ENCODE measurements at places on chromosomes 12 and 14.

DNA sequence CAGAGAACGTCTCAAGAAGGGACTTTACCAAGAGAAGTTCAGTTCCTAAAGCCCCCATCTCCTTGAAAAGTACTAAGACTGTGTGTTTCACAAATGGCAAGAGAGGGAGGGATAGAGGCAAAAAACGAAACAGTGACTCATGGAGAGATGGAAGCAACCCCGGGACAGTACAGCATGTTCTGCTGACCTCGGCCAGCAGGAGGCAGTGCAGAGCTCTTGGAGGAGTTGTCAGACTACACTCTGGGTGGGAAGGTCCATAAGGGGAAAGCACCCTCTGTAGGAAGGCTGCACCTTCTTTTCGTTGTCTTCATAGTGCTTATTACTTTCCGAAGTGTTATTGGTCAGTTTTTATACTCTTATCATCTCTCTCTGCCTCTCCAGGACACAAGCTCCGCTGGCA, 525.2 kb upstream of the CCDC196 start:
- peak; percentile 54 for DNase-seq

DNA sequence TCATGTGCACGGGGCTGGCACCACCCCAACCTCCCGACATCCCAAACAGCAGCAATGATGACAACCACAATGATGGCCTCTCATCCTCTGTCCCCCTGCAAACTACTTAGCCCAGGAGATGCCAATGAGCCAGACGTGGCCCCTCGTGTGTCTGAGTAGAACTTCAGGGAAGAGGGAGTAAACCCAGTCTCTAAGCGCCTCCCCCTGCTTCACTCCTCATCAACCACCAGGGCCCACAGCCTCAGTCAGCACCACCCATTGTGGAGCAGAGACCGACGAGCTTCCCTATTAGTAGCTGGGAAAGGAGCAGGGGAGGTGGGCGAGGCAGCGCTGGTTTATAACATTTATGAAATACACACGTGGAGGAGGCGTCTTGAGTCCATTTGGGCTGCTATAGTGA, 182.7 kb upstream of the SFSWAP start:
- DNase-seq: no peak

DNA sequence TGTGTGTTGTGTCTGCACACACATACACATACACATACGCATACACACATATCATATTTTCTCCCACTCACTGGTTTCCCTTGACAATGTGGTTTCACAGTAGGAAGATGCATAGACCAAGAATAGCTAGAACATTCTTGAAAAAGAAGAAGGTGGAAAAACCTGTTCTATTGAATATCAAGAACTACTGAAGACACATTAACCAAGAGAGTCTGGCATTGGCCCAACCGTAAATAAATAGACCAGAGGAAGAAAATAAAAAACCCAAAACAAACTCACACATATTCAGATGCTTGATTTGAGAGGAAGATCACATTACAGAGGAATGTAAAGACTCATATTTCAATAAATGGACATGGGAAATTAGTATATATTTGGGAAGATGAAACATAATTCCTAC, 311.3 kb downstream of the FOXG1 start:
- DNase-seq: no peak

GRCh38 chr14:59123531-59123930, 64.9 kb upstream of the DAAM1 start:
- DNase-seq: no peak

GRCh38 chr12:116697305-116697704, 40.6 kb downstream of the SPRING1 start:
- DNase-seq: no peak

- no peak for DNase-seq
Observed at GRCh38 chr12:87796961-87797516, 232.2 kb downstream of the C12orf50 start.

DNA sequence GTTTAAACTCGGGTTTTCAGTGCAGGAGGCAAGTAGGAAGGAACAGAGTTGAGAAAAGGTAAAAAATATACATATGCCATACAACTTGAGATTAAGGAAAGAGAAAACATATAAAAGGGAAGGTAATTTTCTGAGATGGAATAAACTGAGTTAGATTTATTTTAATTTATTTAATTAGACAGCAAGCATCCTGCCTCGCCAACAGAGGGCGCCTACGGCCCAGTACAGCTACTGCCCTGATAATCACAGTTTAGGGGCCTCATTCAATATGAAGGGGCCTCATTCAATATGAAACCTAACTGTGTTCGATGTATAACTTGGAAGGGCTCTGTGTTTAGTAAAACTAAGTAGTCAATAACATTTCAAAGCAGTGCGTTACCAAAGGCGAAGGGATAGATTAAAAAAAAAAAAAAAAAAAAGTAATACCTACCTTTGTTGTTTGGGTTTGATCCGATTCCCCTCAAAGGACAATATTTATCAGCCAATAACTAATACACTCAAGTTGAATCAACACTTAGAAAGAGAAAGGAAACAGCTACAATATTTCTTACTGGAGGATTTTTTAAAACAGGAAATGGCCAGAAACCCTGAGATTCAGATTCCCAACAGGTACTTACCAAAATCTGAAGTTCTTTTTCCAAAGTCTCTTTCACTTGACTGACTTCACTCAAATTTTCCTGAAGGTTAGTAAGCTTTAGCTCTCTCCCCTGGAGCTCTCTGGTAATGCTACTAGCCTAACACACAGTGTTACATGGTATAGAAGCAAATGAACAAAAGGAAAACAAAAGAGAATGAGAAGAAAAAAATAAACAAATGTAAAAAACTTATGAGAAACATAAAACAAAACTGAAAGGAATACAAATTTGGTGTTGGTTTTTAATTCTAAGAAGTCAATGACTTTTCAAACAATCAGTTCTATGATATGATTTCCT, 70.0 kb upstream of the VPS33A start:
- peak; percentile 6 for DNase-seq

DNA sequence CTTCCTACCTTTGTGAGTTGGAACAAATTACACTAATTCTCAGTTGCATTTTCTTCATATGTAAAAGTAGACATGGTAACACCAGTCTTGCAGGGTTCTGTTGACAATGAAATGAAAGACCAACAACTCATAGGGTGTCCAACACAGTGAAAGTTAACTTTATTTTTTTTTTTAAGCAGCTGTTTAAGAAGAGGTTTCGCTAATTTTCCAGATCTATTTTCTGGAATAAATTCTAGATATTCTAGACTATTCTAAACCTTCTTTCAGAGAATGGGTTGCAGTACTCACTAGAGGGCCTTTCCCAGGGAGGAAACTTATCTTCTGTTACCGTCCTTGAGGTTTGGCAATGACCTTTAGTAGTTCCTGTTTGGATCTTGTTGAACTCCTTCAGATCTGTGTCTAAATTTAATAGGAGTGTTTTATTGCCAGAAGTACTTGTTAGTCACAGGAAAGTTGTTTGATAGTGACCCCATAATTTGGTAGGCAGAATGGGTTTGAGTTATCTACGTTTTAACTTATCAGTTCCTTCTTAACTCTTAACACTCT, 2.8 kb upstream of the ART4 start:
- no peak for DNase-seq

GRCh38 chr12:54977155-54977554, 7.4 kb downstream of the TESPA1 start:
- DNase-seq: no peak

DNA sequence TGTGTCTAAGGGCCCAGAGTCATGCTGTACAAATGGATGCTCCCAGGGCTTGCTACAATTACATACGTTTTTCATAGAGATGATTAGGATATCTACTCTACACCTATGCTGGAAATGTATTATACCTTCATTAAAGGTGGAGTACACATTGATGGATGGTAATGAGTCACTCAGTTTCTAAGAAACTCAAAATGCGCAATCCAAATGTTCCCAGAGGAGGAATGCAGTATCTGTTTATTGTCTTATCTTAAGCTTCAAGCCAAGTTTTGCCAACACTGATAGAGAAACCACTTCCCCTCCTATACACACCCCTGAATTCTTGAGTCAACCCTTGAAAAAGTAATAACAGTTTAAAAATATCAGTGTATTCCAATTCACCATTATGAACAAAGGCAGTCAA, 266.6 kb upstream of the FAR2 start:
- no peak for DNase-seq

- no peak for DNase-seq
Observed at GRCh38 chr12:101713059-101713682, 15.7 kb downstream of the CHPT1 start.

DNA sequence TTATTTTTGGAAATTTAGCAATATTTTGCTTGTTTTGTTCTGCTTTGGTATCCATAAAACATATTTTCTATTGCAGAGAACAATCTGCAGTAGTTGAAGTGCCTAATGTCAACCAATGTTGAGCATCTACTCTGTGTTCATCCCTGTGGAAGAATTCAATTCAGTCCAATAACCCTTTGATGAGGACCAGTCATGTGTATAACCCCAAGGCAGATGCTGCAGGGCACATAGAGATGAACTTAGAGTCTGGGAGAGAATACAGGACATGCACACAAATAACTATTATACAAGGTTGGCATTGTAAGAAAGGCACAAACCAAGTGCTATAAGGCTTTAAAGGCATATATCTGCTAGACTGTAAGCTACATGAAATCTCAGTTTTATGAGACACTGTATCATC, 304.7 kb downstream of the LRIG3 start:
- no peak for DNase-seq

GRCh38 chr12:109532721-109533486, 40.4 kb downstream of the MMAB start:
- DNase-seq: no peak

GRCh38 chr14:83850092-83850491, 1679.9 kb upstream of the FLRT2 start:
- no peak for DNase-seq

- DNase-seq: no peak
Observed at GRCh38 chr12:39632670-39633069, 13.1 kb upstream of the ABCD2 start.

GRCh38 chr14:64500088-64500487, 3.5 kb downstream of the ZBTB25 start:
- no peak for DNase-seq

DNA sequence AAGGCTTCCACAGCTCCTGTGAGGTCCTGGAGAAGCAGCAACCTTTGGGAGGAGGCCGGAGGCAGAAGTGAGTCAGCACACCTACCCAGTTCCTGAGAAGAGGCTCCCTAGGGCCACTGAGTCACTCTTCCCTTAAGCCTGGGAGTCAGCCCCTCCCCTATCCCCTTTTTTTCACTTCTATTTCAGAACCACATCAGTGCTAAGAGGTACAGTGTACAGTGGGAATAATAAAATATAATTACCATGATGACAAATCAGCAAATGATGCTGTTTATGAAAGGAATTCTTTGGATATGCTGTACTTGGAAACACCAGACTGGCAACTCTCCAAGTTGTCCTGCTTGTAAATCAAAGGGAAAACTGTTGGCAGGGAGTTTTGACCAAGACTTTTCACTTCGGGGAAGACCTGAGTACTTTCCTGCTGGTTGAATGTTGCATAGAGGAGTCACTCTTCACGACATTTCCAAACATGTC, 7.8 kb upstream of the TBPL2 start:
- no peak for DNase-seq

GRCh38 chr12:116898669-116899068, 12.1 kb upstream of the FBXW8 start:
- no peak for DNase-seq

- DNase-seq: no peak
Observed at GRCh38 chr14:61690039-61690438, 5.3 kb upstream of the HIF1A start.

DNA sequence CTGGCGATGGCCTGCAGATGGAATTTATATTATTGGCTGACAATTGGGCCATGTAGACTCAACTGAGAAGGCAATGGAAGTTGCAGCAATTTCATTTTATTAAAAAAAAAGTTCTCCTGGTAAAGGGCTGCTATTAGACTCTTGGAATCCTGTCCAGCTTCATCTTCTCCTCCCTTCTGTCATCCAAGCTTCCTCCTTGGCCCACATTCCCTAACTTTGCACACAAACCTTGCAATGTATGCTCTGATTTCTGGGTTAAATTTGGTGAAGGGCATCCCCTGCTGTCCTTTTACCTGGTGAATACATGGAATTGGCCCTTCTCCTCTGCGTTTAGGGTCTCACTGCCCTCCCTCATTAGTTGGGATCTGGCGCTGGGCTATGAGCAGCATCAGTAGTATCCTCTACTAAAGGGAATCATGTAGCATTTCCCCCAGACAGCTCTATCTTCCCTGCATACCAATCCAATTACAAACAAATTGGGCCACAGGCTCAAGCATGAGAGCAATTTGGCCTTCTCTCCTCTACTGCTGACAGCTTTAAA, 336.9 kb downstream of the BMP4 start:
- no peak for DNase-seq

DNA sequence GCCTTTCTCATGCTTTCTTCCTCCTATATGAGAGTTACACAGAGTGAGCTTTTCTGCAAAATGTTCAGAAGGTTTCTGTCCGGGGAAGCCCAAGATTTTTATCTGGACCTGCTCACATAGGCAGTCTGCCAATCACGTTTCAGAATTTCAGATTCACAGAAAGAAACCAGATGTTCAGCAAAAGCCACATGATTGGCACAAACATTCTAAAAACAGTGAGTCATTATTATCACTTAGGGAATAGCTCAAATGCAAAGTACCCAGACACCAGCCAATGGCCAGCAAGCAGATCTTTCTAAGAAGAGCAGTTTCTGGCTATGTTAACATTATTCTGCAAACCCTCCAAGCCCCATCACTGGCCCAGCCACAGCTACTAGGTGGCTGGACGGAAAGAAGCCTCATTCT, 1558.5 kb upstream of the TMEM132C start:
- no peak for DNase-seq

DNA sequence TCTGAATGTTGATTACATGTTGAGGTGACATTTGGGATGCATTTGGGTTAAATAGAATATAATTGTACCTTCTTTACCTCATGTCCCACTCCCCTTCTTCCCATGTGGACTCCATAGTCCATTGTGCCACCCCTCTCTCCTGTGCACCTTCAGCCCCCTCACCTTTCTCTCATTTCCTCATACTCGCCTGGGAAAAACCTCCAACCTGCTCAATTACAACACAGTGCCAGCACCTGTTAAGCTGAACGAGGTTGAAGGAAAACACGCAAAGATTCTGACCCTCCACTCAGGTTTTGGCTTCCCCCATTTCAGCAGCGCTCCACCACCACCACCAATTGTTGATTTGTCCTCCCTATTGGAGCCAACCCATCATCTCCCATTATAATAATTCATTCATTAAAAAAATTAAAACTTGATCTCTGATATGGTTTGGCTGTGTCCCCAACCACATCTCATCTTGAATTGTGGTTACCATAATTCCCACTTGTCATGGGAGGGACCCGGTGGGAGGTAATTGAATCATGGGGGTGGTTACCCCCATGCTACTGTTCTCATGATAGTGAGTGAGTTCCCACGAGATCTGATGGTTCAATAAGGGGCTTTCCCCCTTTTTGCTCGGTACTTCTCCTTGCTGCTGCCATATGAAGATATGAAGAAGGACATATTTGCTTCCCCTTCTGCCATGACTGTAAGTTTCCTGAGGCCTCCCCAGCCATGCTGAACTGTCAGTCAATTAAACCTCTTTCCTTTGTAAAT, 33.7 kb upstream of the PPP2R5C start:
- no peak for DNase-seq

- DNase-seq: no peak
Observed at GRCh38 chr12:132551641-132552031, 58.7 kb downstream of the LRCOL1 start.

- no peak for DNase-seq
Observed at GRCh38 chr14:85087201-85087600, 442.7 kb upstream of the FLRT2 start.

All from activated T-helper 1 cell treated with anti-CD3 and anti-CD28 coated beads, Interleukin-2, amount 50 U/mL, for 16 hours (primary cell).